ENCODE measurements at places on chromosomes 16 and 17.

DNA sequence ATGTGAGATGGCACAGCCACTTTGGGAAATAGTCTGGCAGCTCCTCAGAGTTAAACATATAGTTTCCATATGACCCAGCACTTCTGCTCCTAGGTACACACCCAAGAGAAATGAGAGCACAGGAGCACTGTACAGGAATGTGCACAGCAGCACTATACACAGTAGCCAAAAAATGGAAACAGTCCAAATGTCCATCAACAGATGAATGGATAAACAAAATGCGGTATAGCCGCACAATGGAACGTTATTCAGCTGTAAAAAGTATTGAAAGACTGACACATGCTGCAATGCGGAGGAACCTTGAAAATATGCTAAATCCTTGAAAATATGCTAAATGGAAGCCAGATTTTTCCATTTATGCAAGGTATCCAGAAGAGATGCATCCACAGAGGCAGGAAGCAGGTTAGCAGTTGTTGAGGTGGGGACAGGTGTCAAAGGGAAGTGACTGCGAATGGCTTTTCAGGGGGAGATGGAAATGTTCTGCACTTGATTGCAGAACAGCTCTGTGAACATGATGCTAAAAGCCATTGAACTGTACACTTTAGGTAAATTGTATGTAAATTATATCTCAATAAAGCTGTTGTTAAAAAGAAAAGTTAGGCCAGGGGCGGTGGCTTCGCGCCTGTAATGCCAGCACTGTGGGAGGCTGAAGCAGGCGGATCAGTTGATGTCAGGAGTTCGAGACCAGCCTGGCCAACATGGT is 80.7 kb downstream of the MPRIP start:
- no peaks in the 10 kb centered on the region for H3K36me3 ChIP-seq
- no peaks in the 10 kb centered on the region for H3K27me3 ChIP-seq
- H3K4me1 ChIP-seq, result peaks cover 63% of the 10 kb centered on the region
- no peak overlapping the region for H3K4me3 ChIP-seq

DNA sequence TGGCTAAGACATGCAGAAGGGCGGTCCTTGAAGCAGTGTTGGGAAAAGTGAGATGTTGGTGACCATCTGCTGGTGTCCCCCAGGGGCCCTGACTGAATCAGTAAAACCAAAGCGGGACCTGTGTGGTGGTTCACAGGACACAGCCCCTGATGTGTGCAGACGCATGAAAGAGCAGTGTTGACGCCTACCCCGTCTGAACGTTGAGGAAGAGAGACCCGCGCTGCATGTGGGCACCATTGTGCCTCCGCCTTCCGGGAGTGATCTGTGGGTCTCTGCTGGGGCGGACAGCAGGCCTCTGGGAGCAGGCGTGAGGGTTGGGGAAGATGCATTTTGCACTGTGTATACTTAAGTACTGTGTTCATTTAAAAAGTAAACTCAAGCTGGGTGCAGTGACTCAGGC is 31.6 kb downstream of the MGRN1 start:
- DNase-seq, result no peak
- H3K36me3 ChIP-seq, result peaks cover 9% of the 10 kb centered on the region
- no peaks in the 10 kb centered on the region for H3K27me3 ChIP-seq
- H3K27ac ChIP-seq, result no peak overlapping the region
- peaks cover 27% of the 10 kb centered on the region for H3K4me1 ChIP-seq
- no peak overlapping the region for H3K4me3 ChIP-seq

DNA sequence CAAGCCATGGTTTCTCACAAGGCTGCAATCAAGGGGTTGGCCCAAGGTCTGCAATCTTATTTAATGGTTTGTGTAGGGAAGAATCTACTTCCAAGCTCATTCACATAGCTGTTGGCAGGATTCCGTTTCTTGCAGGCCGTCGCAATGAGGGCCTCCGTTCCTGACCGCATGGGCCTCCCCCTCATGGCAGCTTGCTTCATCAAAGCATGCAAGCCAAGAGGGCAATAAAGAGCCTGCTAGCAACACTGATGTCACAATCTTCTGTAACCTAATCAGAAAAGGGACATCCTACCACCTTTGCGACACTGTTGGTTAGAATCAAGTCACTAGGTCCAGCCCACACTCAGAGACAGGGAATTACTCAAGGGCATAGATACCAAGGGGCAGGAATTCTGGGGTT is 95.5 kb downstream of the CCT6B start:
- peaks cover under 1% of the 10 kb centered on the region for H3K27me3 ChIP-seq
- no peaks in the 10 kb centered on the region for H3K36me3 ChIP-seq
- no peak overlapping the region for H3K4me3 ChIP-seq
- DNase-seq, result no peak
- H3K4me1 ChIP-seq, result no peaks in the 10 kb centered on the region
- H3K27ac ChIP-seq, result no peak overlapping the region

GRCh38 chr16:25796239-25796638 is 104.5 kb downstream of the HS3ST4 start:
- H3K36me3 ChIP-seq, result no peaks in the 10 kb centered on the region
- no peak overlapping the region for H3K4me3 ChIP-seq
- H3K27ac ChIP-seq, result no peak overlapping the region
- no peaks in the 10 kb centered on the region for H3K4me1 ChIP-seq
- H3K27me3 ChIP-seq, result no peaks in the 10 kb centered on the region

DNA sequence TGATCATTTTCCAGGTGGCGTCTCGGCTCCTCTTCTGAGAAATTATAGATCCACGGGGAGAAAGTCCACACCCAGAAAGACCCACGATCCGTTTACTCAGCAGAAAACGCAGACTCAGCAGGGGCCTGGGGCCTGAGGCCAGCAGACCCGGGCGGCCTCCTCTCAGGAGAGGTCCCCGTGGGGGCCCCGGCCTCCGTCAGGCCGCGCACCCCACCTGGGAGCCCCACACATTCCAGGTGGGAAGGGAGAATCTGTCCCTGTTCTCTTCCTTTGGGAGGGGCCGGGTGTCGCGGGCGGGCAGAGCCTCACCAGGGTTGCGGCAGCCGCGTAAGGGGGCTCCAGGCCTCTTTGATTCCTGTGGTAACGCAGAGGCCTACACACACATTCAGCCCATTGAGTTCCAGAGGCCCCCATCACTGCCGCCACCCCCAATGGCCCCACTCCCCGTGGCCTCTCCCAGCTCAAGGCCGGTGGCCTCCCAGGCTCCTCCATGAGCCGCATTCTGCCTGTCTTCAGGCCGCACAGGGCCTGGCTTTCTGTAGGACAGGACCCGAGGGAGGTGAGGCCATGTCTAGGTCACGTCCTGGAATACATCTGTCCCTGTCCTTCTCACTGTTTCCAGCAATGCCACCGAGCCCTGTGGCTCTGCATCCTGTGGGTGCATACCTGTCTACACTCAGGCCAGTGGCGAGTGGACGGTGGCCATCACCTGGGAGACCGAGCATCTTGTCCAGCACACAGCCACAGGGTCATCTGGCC is 1.6 kb upstream of the IGFALS start:
- H3K27ac ChIP-seq, result no peak overlapping the region
- H3K36me3 ChIP-seq, result peaks cover 12% of the 10 kb centered on the region

All from activated T-cell treated with anti-CD3 and anti-CD28 coated beads, Interleukin-2, amount 50 U/mL, for 72 hours (primary cell).